Stimulated activated CD4-positive, alpha-beta T cell treated with anti-CD3 and anti-CD28 coated beads, Interleukin-2, amount 100 ng/mL, for 24 hours (primary cell): ENCODE measurements at places on chromosomes 13 and 19.
A peak's percentile ranks its signal among the peaks of the same experiment; 100 is the strongest.

DNA sequence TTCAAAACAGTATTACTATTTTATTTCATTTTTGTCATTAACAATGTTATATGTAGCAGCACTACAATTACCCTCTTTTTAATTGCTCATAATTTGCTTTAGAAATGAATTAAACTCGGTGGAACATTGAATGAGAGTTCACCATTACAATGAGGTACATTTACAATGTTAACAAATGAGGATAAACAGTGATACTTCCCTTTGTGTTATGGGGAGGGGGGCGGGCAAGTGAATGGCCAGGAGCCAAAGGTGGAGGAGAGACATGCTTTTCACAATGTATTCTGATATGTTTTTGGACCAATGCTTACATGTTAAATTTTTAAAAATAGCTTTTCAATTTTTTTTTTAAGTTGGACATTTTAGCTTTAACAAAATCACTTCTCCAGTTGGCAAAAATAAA is 34.2 kb downstream of the NALCN start:
- DNase-seq: no peak

DNA sequence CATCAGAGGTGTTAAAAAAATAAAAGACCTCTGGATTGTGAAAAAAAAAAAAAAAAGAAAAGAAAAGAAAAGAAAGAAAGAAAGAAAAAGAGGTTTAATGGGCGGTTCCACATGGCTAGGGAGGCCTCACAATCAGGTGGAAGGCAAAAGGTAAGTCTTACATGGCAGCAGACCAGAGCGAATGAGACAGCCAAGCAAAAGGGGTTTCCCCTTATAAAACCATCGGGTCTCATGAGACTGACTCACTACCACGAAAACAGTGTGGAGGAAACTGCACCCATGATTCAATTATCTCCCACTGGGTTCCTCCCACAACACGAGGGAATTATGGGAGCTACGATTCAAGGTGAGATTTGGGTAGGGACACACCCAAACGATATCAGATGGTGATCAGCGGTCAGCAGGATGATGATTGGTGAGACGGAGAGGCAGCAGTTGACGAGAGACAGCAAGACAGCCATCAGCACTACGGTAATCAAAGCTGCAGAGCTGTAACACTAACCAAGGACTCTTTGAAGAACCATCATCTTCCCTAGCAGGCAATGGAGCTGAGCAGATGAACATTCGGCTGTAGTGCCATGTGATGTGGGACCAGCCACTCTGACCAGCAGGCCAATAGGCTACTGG is 3.9 kb upstream of the CD209 start:
- peak; percentile 60 for DNase-seq

GRCh38 chr13:110592665-110593064 is 22.7 kb upstream of the NAXD start:
- DNase-seq: no peak

GRCh38 chr19:3041327-3041726 is 12.2 kb upstream of the TLE2 start:
- no peak for DNase-seq

DNA sequence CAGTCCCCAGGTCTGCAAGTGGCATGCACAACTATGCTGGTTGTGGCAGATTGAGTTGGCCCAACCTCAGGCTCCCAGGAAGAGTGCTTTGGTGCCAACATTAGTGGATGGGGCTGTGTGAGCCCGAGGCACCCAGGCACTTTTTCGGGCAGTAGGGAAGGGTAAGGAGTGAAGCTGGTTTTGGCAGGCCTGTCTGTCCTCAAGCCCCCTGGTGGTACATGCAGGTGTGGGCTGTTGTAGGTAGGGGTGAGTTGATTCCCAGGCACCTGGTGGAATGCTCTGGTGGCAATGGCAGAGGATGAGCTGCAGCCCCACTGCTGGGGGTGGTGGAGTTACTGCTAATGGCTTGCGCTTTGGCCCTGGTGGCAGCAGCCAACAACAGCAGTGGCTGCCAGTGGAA is 723.7 kb upstream of the SLITRK1 start:
- DNase-seq: no peak

GRCh38 chr13:112464720-112465119 is 88.6 kb downstream of the SPACA7 start:
- DNase-seq: no peak

DNA sequence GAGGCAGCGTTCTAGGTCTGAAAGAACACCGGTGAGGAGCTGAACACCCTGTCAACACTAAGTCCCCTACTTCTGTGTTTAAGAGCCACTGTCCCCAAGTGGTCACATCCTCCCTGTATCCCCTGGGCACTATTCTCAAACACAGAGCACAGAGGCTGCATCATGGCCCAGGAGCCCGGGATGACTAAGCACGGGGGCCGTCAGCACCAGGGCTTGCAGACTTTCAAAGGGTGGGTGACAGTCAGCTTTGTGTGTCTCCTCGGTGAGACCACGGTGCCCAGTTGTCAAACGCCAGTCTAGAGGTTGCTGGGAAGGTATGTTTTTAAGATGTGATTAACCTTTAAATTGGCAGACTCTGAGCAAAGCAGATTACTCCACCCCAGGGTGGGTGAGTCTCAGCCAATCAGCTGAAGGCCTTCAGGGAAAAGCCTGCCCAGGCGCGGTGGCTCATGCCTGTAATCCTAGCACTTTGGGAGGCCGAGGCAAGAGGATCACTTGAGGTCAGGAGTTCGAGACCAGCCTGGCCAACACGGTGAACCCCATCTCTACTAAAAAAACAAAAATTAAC is 8.0 kb downstream of the MAP2K2 start:
- no peak for DNase-seq

GRCh38 chr13:51764184-51765141 is 39.5 kb downstream of the DHRS12 start:
- peak; percentile 71 for DNase-seq

DNA sequence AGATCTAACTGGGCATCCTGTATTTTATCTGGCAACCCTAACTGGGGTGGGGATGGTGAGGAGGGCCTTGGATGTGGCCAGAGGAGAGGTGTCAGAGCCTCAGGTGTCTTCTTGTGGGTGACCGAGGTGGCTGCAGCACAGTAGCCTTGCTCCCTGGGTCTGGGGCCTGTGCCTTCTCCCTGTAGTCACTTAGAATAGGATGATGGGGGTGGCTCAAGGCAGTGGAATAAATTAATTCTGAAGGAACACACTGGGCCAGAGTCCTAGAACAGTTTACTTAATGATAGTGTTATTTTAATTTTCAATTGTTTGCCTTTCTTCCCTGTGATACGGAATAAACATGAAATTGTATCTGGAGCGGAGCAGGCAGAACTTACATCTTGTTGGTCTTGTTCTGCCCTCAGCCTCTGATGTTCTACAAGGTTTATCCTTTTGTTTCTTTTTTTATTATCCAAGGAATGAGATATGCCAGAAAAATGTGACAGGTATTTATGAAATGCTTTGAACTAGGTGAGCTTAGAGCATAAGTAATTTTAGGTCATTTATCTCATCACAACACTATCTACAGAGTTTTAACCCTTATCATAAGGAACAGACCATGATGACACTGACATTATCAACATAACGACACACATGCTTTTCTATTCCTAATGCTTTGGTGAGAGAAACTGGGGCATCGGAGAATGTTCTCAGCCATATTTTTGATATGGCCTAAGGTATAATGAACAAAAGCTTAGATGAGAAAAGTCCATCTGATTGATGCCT is 51.4 kb downstream of the LRCH1 start:
- no peak for DNase-seq

GRCh38 chr13:77339408-77339807 is 12.5 kb upstream of the MYCBP2 start:
- no peak for DNase-seq

DNA sequence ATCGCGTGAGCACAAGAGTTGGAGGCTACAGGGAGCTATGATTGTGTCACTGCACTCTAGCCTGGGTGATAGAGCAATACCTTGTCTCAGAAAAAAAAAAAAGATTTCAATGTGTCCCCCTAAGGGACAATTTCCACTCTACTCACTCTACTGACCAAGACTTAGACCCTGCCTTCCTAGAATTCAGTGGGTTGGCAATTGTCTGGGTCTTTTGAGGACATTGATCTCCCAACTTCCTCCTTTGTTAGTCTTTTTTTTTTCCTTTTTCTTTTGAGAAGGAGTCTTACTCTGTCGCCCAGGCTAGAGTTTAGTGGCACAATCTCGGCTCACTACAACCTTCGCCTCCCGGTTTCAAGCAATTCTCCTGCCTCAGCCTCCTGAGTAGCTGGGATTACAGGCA is 2.2 kb downstream of the SPTBN4 start:
- DNase-seq: no peak

- DNase-seq: no peak
Measured at GRCh38 chr19:18307271-18307681, 15.6 kb downstream of the LSM4 start.

- DNase-seq: no peak
Measured at GRCh38 chr13:108428691-108429090, 159.2 kb downstream of the TNFSF13B start.

GRCh38 chr19:3881272-3882040 is 971 bp downstream of the ATCAY start:
- DNase-seq: no peak

DNA sequence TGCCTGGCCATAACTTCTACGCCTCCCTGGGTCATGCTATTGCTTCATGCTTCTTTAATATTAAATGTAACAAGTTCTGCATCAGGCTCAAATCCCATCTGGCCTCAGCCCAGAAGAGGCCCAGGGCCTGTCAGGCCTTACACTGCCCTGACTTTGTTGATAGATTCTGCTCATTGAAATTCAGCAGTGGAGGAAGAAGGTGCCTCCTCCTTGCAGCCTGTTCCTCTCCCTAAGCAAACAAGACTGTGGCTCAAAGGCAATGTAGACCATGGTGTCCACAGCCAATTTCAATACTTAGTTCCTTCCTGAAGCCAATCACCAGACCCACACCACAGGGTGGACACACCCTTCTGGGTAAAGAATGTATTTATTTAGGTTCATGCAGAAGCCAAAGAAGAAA is 59.4 kb downstream of the LACC1 start:
- no peak for DNase-seq

GRCh38 chr13:40102854-40103253 is 447.4 kb downstream of the COG6 start:
- peak; percentile 92 for DNase-seq

GRCh38 chr13:106088085-106088484 is 447.4 kb downstream of the EFNB2 start:
- DNase-seq: no peak

DNA sequence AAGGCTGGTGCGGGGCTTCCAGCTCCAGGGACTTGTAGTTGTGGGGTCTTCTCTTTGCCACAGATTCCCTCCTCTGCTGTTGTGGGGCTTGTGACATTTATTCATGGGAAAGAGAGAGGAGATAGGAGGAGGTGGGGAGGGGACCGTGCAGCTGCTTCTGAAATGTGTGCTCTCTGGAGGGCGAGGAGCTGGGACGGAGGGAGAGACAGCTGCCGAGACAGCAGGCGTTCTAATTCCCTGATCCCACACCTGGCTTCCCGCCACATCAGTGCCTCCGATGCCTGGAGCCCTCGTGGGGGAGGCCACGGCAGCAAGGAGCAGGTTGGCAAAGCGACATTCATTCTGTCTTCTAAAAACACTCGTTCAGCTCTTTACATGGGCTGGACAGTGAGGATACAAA is 164.4 kb downstream of the USP12 start:
- DNase-seq: no peak

- no peak for DNase-seq
Measured at GRCh38 chr13:44758630-44759383, 182.7 kb upstream of the TSC22D1 start.

DNA sequence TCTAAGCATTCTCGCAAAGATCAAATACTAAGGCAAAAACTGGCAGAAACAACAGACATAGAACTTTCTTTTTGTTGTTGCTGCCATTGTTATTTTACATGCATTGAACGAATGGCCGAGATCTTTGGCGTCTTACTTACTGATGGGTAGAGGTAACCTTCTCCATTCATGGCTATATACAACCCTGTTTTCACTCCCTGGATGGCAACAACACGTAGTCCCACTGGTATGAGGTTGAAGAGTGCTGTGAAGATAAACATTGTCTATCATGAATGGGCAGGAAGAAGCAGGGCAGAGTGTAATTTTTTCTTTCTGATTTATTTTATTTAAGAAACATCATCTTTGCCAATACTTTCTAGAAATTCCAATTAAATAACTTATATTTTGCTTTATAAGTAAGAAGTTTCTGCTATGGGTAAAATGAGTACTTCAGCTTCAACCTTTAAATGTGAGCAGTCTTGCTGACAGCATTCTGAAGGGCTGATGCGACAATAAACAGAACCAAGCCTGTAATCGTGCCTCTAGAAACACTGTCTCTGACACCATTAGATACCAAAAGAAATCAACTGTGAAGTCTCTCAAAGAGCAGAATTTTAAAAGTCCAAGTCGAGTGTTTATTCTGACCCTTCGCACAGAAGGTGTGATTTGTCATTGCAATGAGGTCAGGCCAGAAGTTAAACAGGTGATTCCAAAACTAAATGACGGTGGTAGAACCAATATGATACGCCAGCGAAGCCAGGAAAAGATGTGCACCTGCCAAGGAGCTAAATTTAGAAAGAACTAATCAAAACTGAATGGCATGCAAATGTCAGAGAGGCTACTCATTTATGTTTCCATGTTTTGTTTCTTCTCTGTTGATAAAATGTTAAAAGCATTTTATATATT is 416.4 kb downstream of the ITGBL1 start:
- no peak for DNase-seq

DNA sequence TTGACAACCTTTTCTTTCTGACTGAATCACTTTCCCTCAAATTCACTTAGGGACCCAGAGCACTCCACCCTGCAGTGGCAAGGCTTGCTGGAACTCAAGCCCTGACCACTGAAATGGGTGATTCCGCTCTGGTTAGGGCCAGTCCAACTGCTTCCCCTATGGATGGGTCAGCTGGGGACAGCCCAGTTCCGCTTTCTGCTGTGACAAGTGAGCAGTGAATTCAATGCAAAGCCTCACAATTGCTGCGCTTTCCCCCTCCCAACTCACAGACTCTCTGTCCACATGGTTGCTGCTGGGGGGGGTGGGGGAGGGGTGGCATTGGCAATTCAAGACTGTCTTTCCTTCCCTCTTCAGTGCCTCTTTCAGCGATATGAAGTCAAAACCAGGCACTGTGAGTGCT is 18.7 kb downstream of the CD70 start:
- DNase-seq: no peak

GRCh38 chr13:32430018-32430747 is 2.3 kb upstream of the N4BP2L1 start:
- DNase-seq: no peak

DNA sequence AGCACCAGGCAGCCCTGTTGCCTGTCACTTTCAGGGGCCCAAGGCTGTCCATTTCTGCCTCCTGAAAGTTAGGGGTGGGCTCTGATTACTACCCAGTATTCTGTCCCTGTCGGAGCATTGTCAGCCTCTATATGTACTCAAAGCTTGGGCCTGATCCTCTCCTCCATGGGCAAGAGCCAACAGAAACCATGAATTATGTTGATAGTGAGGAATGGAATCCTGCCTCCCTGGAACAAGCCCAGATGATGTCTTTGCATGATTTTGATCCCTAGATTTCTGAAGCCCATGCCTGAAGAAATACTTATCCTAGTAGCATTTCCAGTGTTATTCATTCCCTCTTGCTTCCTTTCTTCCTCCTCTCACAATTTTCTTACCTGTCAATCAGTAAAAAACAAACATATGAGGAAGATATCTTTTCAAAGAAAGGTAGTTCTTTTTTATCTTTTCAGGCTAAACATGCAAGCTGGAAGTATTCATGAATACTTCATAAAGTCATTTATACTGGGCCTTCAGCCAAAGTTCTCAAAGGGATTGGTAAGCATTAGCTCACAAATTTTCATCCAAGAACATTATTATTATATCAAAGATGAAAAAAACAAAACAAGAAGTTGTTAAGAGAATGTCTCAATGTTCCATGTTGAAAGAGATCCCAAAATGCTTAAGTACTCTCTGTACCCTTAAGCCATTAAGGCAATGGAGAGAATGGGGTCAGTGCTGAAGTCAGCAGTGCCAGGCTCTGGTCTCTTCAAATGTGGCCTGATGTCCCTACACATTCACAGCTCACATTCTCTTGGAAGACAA is 171.7 kb downstream of the NHLRC3 start:
- no peak for DNase-seq
